ENCODE measurements at places on chromosomes 12 and 14.

GRCh38 chr12:121538699-121539061 lies 42.1 kb downstream of the KDM2B start:
- no peak for DNase-seq

- DNase-seq = no peak
These were observed 15.4 kb upstream of the PRIMA1 start for GRCh38 chr14:93803408-93804318.

DNA sequence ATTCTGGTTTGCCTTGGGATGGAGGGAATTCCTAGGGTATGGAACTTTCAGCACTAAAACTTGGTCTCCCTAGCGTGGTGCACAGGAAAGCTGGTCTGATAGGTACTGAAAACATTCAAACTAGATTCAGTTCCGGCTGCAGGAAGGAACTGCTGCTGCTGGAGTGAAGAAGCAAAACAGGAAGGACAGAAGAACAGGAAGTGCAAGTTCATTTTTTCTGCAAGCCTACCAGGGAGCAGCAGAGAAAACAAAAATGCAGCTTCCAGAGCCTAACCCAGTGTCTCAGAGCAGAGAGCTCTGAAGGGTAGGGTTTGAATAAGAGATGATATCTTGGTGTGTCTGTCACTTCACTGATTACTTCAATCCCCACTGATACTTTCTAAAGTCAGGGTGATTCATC lies 165.2 kb downstream of the VRK1 start:
- DNase-seq = peak; percentile 52

DNA sequence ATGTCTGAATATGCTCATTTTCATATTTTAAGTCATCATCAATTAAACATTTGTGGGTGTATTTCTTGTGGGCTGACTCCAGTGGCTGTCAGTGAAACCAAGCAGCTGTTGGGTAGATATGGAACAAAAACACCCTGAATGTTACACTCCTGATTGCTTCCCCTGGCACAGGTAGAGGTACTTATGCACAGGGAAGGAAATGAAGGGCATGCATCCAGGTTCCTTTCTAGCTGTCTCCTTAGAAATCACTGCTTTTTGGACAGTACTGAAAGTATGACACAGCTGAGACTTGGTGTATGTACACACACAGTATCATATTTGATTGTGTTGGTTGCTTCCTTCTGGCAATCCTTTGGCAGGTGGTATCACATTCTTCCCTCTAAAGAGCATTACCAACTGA lies 1006.7 kb downstream of the DIO2 start:
- no peak for DNase-seq

- DNase-seq = no peak
These were observed 6.2 kb downstream of the RPL36AL start for GRCh38 chr14:49614196-49614595.

- peak; percentile 99 for DNase-seq
These were observed 1.7 kb upstream of the GPR68 start for GRCh38 chr14:91246051-91246852.

DNA sequence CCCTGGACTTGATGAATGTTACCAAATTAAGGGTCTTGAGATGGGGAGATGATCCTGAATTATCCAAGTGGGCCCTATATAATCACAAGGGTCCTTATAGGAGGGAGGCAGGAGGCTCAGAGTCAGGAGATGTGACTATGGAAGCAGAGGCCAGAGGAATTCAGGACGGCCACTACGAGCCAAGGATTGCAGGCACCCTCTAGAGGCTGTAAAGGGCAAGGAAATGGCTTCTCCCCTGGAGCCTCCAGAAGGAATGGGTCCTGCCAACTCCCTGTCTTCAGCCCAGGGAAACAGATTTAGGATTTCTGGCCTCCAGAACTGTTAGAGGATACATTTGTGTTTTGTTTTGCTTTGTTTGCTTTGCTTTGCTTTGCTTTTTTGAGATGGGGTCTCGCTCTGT lies 8.8 kb downstream of the BDKRB1 start:
- DNase-seq = no peak

GRCh38 chr14:103130965-103131364 lies 7.7 kb downstream of the TNFAIP2 start:
- no peak for DNase-seq

DNA sequence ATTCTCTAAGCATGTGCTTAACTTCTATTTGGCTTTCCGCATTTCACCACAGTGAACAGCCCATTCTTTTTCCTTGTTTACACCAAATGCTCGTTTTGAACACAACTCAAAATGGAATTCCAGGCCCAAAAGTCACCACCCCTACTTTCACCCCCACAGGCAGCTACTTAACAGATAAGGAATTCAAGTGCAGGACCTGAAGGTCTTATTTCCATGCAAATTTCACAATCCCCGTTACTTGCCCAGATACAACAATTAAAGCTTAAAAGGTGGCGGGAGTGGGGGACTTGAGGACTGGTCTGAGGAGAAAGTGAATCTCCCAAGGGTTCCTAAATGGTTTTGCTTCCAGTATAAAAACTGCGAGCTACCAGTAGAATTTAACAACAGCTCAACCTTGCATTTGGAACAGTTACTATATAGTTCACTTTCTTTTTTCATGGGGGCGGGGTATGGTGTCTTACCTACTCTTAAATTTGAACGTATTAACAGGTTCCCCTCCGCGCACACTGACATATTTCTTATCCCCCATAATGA lies 3.7 kb downstream of the USP44 start:
- DNase-seq = no peak

- DNase-seq = no peak
These were observed 30.1 kb downstream of the MED13L start for GRCh38 chr12:116247377-116247776.

DNA sequence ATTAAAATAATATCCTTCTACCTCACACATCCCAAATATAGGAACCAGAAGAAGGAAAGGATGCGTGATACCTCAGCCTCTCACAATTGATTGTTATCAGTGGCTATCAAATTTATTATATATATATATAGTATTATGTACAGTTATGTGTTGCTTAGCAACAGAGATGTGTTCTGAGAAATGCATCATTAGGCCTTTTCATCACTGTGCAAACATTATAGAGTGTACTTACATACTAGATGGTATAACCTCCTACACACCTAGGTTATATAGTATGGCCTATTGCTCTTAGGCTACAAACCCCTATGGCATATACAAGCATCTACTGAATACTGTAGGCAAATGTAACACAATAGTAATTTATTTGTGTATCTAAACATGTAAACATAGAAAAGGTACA lies 34.0 kb downstream of the PYM1 start:
- DNase-seq = no peak

GRCh38 chr12:14824012-14824634 lies 10.1 kb upstream of the SMCO3 start:
- DNase-seq = no peak

DNA sequence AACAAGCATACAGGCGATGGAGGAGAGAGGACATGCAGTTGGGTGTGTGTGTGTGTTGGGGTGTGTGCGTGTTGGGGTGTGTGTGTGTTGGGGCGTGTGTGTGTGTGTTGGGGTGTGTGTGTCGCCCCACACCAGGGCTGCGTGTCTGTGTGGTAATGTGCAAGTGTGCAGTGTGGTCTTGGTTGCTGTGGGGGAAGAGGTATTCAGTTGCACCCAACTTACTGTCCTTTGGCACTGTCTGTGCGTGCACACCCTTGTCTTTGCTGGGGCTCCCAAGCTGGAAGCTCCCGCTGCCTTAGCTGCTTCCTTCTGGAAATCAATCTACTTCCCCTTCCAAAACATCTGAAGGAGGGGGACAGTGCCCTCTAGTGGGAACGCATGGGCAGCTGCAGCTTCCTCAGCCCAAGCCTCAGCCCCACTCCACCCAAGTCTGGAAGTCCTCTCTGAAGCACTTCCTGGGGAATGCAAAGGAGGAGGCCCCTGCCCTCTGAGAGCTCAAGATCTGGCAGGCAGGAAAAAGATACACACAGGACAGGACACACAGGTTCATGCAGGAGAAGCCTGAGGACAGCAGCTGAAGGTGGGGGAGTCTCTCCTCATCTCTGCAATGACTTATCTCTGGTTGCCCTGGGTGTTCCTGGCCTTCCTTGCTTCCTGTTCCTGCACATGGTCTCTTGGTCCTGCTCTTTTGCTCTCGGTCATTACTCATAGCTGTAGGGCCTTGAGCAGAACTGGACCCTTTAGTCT lies 13.1 kb downstream of the ASIC1 start:
- DNase-seq = peak; percentile 61

DNA sequence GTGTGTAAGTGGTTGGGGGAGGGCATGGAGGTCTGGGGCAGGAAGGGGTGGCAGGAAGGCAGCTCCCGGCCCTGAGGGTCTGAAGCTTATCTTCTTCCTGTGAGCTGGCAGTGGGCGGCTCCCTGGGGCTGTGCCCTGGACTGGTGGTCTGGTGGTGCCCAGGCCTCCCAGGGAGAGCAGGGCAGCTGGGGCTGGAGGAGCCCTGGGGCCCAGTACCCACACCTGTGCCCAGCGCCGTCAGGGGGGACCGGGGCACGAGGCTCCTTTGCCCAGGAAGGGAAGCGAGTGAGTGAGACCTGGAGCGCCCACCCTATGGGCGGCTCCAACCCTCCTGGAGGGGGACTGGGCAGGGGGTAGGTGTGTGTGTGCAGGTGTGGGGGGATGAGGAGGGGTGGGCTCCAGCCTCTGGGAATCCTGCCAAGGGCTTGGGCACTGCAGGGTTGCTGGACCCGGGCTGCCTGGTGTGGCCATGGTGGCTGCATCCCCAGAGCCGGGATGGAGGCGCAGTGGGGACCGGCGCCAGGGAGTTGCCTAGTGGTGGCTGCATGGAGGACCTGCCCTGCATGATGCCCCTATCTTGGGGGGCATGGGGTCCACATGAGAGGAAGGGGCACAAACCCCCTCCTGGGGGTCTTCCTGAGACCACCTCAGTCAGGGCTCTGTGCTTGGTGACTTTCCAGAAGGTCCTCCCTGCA lies 353.6 kb downstream of the TMEM121 start:
- DNase-seq = peak; percentile 63

- no peak for DNase-seq
These were observed 175.2 kb downstream of the ESRRB start for GRCh38 chr14:76551116-76551515.

DNA sequence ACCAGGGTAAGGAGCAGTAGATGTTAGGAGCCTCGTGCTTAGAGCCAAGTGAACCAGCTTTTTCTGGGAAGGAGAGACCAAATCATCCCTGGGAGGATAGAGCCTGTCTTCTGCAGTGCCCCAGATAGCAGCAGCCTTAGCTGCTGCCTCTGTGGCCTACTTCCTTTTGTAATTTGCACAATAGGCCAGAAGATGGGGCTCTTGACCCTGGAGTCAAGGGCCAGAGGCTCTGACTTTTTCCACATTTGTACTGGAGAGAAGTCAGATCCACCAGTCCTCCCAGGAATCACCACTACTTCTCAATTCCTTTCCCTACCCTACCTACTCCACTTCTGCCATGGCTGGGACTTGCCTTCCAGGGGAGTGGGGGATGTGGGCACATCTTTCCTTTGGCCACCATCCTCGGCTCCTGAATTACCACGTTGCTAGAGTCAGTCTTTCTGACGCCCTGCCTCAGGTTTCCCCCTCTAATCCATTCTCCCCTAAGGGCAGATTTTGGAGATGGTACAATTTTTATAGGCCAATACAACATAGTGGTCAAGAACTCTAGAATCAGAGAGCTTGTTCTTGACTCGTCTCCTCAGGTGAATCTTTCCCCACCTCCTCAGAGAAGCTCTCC lies 3.3 kb upstream of the SLC4A8 start:
- peak; percentile 59 for DNase-seq

GRCh38 chr12:98373025-98373554 lies 142.3 kb upstream of the TMPO start:
- peak; percentile 60 for DNase-seq
